ENCODE measurements at places on chromosomes 5 and 9.
A peak's percentile ranks its signal among the peaks of the same experiment; 100 is the strongest.

DNA sequence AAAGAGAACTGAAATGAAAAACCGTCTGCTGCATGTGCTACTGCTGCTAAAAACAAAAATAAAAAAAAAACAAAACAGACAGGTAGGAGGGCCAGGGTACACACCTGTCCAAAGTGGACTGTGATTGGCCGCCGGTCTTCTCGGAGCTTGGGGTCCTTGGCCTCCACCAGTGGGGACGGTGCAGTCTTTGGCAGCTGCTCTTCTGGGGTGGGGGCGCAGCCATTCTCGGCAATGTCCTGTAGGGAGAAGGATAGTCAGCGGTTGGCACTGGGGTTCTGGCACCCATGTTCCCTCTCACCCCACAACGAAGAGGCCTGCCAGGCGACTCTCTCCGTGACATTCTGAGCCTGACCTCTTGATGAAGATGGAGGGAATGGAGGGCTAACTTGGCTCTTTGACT, 84.3 kb downstream of the CRB2 start:
- DNase-seq, result no peak

- no peak for DNase-seq
Measured at GRCh38 chr5:164881442-164881841, 1376.0 kb downstream of the MAT2B start.

- no peak for DNase-seq
Measured at GRCh38 chr5:169964246-169964645, 16.0 kb downstream of the INSYN2B start.

GRCh38 chr5:153099328-153099727, 391.1 kb upstream of the GRIA1 start:
- DNase-seq, result no peak

GRCh38 chr5:88090506-88090905, 178.1 kb downstream of the TMEM161B start:
- DNase-seq, result no peak

- no peak for DNase-seq
Measured at GRCh38 chr9:15086156-15086763, 176.0 kb upstream of the FREM1 start.

DNA sequence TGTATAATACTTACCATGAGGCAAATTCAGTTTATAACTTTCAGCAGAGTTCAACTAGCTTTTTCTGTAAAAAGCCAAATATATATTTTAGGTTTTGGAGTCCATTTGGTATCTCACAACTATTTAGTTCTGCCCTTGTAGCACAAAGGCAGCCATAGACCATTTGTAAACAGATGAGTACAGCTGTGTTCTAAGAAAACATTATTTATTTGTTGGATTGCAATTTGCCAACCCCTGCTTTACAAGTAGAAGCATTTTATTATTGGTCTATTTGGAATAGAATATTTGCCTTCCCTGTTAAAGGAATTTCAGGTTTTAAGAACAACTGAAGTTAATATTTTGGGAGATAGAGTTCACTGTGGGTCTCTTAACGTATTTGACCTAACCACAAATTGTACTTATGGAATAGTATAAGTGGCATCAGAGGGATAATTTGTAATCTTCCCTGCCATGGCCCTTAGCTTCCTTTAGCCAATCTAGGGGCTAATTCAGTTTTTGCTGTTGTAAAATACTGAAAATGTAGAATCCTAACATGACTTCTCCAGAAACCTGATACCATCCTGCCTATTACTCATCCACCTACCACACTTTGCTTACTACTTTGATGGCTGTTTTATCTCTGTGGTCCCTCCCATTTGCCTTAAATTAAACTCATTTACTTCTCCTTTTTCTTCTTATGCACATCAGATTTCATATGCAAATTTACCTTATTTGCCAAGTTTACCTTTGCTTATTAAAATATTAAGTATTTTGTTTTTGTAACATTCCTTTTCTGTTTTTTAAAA, 109.2 kb downstream of the DMXL1 start:
- peak; percentile 10 for DNase-seq

DNA sequence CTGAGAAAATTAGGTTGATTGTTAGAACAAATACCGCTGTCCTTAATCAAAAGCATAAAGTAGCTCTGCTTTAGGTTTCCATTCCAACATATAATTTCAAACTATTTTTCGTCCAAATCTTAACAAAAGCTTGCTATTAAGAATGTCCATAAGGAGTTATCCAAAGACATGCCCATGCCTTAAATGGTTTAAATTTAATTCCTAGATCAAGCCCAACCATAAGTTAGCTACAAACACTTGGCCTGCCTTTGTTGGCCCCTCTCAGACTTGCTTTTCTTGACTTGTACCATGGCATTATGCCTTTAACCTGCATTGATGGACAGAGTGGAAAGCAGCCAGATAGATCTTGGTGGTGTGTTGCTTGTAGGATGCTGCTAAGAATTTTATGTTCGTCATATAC, 8.8 kb downstream of the GARNL3 start:
- no peak for DNase-seq

GRCh38 chr5:166004006-166004405, 2287.4 kb upstream of the WWC1 start:
- no peak for DNase-seq

DNA sequence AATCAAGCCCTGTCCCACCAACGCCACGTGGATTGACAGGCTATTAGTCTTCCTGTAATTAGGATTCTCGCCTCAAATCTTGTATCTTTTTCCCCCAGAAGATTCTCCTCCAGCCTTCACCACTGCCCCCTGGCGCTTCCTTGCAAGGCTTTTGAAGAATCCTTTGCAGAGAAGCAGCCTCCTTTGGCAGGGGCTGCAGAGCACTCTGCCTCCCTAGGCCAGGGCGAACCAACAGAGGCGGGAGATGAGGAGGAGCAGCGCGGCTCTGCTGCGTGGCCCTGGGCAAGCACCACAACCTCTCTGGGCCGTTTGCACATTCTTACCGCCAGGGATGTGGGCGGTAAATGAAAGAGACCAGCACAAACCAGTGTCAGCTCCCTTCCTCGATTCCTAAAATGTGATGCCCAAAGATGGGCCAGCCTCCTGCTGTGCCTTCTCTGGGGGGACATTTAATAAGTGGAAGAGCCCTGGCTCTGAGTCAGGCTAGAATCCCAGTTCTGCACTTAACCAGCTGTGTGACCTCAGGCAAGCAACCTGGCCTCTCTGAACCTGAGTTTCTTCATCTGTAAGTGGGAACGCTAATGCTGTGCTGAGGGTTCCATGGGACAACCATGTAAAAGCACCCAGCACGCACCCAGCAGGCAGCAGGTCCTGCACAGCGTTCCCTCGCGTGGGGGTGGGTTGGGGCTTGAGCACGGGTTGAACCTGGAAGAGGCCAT, 128.6 kb downstream of the KCNIP1 start:
- DNase-seq, result no peak

DNA sequence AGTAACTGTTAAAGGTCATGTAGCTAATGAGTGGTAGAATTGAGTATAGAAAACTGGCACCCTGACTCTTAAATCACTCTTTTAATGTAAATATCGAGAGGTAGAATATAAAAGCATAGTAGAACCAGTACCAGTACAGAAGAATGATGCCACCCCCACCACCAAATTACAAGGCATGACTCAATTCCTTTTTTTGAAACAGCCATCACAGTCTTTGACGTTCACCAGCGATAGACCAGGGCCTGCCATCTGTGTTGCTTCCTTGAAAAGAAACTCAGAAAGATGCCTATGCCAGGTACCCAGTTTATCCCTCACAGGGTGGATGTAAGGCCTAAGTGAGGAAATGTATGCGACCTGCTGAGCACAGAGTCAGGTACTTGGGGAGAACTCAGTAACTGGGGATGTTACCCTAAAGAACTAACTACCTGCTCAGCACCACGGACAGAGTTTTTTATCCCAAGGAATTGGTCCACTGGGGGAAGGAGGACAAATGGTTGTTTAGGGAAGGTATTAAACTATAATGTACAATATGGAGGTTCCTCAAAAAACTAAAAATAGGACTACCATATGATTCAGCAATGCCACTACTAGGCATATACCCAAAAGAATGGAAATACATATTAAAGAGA, 116.5 kb downstream of the BRINP1 start:
- DNase-seq, result no peak

DNA sequence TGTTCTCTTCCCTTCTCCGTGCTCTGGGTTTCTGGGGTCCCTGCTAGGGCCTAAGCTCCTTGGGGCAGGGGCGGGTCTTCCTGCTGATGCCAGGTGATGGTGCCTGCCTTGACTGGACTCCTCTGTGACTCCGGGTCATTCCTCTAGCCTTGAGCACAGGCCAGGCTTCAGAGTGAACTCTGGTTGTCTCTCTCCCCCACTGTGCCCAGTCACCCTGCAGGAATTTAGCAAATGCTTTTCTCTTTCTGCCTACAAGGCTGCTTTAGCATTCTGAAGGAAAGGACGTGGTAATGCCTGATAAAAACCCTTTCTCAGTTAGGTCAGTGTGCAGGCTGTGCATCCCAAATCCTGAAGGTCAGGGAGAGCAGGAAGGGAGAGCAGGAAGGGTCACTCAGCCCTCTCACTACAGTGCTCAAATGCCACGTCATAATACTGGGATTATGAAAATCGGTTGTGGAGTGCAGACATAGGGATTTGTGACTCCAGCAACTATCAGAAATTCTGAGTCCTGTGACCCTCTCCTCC, 2.7 kb downstream of the CXCL14 start:
- DNase-seq, result no peak

DNA sequence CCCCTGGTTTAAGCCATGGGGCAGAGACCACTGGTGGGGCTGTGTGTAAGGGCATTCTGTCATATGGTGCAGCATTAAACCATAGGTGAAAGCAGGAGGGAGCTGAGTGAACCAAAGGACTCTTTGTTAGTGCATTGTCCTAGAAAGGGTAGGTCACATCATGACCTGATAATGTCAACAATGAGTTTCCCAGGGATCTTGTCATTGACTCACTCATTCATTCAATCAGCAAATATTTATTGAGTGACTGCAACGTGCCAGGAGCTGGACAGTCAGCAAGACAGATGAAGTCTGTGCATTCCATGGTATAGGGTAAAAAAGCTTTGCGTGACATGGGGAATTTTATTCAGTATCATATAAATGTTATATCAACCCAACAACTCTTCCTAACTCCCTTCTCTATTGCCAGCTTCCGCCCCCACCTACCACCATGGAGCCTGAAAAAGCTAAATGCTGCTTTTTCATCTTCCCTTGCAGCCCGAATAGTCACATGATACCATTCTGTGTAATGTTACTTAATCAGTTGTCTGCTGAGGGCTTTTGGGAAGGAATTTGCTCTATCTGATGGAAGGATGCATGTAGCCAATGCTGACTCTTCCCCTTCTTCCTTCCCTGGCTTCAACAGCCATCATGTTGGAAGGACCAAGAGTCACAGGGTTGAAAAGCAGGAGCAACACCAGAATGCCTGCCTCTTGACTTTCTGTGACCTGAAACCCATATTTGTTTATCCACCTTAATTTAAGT, 11.5 kb upstream of the OTULINL start:
- no peak for DNase-seq

DNA sequence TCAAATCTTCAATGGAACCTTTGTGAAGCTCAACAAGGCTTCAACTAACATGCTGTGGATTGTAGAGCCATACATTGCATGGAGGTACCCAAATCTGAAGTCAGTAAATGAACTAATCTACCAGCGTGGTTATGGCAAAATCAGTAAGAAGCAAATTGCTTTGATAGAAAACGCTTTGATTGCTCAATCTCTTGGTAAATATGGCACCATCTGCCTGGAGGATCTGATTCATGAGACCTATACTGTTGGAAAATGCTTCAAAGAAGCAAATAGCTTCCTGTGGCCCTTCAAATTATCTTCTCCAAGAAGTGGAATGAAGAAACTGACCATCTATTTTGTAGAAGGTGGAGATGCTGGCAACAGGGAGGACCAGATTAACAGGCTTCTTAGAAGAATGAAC, 54.7 kb upstream of the TTC39B start:
- no peak for DNase-seq

DNA sequence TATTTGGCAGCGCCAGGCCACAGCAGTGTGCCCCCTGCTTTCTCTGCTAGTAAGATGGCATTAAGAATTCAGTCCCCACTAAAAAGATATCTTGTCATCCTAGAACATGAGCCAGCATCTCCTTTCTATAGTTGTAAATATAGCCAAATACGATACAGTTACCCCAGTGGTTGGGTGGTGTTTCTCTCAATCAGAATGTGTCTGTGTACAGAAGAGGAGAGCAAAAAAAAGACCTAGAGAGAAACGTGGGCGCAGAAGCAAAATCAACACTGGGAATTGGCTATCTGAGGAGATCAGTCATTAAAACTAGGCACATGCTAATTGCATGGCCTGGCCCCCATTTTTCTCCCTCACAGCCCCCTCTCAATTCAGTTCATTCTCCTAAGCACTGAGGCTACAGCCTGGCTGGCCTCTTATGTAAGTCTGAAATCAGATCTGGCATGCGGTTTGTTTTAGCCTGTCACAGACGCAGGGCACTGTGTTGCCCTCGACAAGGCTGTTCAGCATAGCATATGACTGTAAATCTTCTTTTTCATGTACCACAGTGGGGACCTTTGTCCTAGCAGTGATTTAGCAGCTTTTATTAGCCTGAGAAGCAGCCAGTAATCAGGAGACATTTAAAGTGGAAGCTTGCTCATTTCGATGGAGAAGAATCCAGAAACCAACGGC, 57.8 kb downstream of the RORB start:
- DNase-seq, result no peak

DNA sequence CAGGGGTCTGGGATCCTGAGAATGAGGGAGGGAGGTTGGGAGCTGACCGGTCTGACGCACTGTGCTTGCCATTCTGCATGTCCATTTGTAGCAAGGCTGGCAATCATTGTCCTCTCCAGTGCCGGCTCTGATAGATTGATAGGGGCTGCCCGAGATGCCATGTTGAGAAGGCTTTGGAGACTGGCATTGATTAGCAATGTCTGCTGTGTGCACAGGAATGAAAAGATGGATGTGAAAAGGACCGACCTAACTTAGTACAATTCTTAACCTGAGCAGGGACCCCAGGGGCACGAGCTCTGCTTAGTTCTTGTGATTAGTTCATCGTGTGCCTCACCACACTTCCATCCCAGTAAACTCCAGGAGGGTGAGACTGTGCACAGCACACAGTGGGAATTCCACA, 17.0 kb downstream of the NEK6 start:
- no peak for DNase-seq

DNA sequence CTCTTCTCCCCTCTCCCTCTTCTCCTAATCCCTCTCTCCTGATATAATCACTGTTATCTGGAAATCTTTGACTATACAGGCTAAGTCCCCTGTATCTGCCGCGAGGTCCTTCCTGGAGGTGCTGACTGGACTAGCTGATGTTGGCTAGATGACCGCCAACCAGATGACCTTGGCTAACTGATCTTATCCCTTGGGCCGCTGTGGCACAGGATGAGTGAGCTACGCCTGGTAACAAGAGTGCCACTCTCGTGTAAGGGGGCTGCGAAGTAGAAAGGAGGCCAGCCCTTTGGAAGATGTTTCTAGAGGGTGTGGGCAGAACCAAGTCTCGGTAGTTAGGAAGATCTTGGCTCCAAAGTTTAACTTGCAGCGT, 345 bp upstream of the PRRC1 start:
- no peak for DNase-seq

GRCh38 chr9:714675-715074, 126.8 kb upstream of the DMRT1 start:
- DNase-seq, result no peak

DNA sequence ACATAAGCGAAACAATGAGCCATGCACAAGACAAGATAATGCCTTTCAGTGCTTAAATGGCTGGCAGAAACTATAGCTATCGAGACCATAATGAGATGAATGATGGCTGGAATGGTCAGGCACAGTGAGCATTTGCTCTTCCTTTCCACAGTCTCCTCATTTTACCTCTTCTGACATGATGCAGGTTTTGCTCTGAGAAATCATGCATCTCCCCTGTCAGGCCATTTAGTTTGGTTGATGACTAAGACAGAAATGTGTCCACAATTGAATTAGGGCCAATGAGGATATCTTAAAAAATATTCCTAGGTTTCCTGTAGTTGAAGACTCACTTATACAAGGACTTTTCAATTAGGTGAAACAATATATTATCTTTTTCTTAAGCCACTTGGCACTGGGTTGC, 475.1 kb downstream of the TMEM232 start:
- DNase-seq, result no peak

Data from prostate gland (tissue), 2 donors.